Stimulated activated CD4-positive, alpha-beta T cell treated with anti-CD3 and anti-CD28 coated beads, Interleukin-2, amount 100 ng/mL, for 4 hours (primary cell): ENCODE measurements at places on chromosomes 5 and 9.

- no peak for DNase-seq
Measured at GRCh38 chr5:88405783-88406182, 137.1 kb upstream of the TMEM161B start.

DNA sequence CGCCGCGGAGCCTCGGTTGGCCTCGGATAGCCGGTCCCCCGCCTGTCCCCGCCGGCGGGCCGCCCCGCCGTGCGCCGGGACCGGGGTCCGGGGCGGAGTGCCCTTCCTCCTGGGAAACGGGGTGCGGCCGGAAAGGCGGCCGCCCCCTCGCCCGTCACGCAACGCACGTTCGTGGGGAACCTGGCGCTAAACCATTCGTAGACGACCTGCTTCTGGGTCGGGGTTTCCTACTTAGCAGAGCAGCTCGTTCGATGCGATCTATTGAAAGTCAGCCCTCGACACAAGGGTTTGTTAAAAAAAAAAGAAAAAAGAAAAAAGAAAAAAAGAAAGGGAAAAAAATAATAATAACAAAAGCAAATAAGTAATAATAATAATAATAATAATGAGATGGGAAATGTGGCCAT lies 112.8 kb downstream of the GCNT1 start:
- DNase-seq, result no peak

DNA sequence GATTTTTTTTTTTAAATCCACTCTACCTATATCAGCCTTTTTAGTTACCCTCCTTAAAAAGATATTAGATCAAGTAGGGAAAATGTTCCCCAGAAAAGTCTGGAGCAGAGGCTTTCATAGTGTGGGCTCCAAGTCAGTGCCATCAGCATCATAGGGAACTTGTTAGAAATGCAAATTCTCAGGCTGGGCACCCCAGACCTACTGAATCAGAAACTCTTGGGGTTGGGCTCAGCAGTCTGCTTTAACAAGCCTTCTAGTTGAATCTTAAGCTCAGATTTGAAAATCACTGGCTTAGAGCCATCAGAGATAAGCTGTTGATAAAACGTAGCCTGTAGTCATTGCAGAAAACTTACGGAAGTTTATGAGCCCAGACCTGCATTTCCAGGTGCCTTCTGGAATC lies 140.1 kb downstream of the TMEM38B start:
- DNase-seq, result no peak

DNA sequence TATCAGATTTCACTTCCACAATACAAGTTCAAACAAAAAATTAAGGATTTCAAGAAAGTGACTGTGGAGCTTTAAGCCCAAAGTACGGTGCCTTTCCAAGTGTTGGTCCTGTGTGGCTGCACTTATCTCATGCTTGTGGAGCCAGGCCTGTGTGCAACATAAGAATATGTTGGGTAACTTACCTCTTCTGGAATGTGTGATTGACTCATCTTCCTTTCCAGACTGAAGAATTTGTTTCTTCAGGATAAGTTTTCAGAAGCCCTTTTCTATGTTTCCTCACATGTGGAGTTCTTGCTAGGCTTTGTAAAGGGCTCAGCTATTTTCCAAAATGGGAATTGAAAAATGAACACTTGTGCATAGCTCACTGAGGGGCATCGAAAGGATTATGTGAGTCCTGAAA lies 485.1 kb upstream of the PAPPA start:
- DNase-seq, result no peak

DNA sequence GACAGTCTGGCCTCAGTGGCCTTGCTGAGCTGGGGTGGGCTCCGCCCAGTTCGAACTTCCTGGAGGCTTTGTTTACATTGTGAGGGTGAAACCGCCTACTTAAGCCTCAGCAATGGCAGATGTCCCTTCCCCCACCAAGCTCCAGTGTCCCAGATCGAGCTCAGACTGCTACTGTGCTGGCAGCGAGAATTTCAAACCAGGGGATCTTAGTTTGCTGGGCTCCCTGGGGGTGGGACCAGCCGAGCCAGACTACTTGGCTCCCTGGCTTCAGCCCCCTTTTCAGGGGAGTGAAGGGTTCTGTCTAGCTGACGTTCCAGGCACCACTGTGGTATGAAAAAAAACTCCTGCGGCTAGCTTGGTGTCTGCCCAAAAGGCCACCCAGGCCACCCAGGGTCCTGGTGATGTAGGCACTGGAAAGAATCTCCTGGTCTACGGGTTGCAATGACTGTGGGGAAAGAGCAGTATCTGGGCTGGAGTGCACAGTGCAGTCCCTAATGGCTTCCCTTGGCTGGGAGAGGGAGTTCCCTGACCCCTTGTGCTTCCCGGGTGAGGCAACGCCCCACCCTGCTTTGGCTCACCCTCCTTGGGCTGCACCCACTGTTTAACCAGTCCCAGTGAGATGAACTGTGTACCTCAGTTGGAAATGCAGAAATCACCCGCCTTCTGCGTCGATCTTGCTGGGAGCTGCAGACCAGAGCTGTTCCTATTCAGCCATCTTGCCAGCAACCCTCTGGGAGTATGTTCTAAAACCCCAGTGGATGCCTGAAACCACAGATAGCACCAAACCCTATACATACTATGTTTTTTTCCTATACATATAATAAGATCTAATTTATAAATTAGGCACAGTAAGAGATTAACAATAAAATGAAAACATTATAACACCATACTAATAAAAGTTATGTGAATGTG lies 95.5 kb downstream of the TMEM161B start:
- DNase-seq, result no peak

DNA sequence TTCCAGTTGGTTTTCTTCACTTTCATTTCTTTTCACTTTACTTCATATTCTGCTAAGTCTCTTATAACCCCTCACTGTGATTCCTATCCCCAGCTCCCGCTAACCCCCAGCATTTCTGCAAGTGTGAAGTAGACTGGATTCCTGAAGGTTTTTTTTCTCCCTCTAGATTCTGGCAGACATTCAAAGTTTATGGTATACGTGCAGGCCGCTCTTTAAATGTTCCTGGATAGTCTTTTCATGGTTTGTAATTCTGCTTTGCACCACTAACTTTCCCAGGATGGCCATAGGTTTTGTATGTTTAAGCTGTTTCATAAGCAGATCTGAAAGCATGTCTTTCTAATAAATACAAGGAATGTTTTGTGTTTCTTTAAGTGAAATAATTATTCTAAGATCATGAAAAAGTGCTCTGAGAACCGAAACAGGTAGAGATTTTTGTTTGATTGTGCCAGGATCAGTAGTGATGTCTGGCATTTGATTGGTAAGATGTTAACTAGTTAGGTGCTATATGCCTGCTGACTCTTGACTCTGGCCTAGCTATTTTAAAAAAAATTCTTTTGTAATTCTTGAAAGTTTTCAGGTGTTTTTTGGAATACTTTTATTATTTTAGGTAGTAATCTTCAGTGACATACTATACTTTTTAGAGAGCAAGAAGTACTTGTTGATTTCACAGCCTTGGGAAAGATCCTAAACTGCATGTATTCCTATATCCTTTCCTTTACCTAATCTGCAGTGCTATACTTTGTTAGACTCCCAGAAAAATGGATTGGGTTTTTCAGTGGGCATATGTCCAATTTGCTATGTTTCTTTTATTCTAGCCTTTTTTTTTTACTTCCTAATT lies 29.7 kb downstream of the CNOT6 start:
- no peak for DNase-seq

DNA sequence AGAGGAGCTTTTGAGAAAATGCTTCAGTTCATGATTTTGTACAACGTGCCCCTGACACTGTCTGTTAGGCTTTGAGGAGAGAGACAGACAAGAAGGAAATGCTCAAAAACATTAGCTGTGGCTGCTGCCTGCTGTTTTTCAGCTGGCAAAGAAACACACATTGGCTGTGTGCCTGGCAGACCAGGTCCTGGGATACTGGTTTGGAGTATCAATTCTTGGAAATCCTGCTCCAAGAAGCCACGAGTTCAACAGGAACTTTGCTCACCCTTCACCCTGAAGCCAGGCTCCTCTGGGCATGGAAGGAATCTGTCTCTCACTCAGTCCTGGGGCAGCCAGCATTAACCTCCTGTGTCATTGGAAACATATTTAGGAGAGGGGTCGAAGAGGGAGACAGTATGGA lies 245.5 kb downstream of the AUH start:
- DNase-seq, result no peak

GRCh38 chr9:16683326-16683725 lies 187.1 kb downstream of the BNC2 start:
- no peak for DNase-seq

DNA sequence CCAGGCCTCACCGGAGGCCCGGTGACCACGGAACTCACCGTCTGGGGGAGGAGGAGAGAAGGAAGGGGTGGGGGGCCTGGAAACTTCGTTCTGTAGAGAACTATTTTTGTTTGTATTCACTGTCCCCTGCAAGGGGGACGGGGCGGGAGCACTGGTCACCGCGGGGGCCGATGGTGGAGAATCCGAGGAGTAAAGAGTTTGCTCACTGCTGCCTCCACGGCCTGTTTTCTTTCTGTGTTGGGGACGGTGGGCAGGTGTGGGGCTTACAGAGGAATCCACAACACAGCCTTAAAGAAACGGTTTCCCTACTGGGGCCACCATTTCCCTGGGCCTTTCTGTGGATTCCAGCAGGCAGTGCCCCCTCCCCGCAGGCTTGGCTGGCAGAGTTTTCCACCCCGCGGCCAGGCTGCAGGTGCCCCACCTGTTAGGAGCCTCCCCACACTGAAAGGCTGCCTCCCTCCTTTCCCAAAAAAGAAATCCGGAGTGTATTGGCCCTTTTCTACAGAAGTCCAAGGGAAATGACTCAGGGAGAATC lies 80.8 kb downstream of the NTNG2 start:
- no peak for DNase-seq

DNA sequence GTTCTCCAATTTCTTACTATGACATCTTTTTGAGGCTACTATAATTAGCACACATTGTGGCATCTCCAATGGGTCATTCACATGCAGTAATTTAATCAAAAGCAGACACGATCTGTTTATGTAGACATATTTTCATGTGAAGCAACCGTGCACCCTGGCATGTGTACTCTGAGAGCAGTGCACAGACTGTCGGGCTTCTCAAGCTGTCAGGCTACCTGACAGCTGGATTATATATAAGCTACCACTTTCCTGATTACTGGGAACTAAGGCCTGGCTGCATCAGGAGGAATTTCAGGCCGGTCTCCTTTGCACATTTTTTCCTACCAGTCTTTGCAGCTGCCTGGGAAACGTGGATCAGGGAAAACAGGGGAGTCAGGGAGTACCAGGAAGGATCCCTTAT lies 197.5 kb downstream of the MAPKAP1 start:
- DNase-seq, result no peak

DNA sequence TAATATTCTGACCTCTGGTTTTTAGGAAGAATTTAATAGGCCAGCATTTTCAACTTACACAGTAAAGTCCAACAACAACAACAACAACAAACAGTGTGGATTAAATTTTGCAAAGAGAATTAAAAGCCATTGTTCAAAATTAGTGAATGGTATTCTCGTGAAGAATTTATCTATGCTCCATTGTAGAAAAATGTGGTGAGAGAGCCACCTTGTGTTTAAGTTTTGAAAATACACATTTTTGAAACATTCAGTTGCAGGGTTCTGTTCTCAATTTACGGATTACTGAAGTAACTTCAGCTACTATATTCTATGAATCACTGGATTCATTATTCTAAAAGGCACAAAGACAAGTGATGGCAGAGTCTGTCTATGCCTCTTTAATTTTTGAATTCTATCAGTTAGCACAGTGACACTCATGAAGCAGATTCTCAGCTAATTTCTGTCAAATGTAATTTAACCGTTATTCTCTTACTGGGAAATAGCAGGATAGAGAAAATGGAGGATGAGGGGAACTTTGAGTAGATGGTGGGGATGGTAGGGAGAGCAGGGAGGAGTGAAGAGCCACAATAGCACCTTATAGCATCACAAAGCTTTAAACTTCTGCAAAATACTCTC lies 11.0 kb downstream of the CCDC152 start:
- no peak for DNase-seq

- no peak for DNase-seq
Measured at GRCh38 chr5:116576053-116576713, 1.6 kb upstream of the SEMA6A start.

DNA sequence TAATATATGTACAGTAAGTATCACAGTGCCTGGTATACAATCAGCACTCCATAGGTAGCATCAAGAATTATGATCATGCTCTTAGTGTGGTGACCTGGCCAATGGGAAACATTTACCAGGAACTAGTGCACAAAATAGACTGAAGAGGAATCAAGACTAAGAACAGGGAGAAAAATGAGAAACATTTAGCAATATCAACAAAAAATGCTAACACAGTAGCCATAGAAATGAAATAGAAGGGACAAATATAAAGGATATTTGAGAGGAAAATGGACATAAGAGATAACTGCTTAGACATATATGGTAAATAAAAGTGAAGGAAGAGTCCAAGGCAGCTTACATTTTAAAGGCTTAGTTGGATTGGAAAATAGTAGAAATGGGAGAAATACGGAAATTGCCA lies 16.5 kb upstream of the SPATA9 start:
- DNase-seq, result no peak

DNA sequence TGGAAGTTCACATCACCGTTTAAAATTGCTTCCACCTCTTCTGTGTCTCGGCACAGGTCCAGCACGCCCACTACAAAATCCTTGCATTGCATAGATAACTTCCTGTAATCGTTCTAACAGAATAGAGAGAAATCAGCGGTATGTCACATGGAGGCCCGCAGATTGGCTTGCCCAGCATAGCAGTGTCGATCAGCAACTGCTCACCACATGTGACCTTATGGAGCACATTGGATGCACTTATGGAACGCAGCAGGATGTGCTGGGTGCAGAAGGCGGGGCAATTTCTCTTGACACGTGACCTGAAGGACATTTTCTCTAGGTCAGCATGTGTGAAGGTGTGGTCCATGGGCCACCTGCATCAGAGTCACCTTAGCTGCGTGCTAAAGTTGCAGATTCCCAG lies 49.7 kb downstream of the TRPC7 start:
- no peak for DNase-seq
